NCI-H1417 (cell line): ENCODE measurements at places on chromosomes 5 and 9.

GRCh38 chr5:79878721-79879336, 112.2 kb downstream of the MTX3 start:
- DNase-seq = no peak

- DNase-seq = no peak
Measured at GRCh38 chr5:114702136-114702535, 340.3 kb downstream of the KCNN2 start.

- peak; percentile 24 for DNase-seq
Measured at GRCh38 chr9:95150903-95151302, 166.6 kb downstream of the FANCC start.

- no peak for DNase-seq
Measured at GRCh38 chr5:158845941-158846340, 253.8 kb downstream of the EBF1 start.

- DNase-seq = no peak
Measured at GRCh38 chr9:73152543-73152844, 829 bp downstream of the ANXA1 start.
